ENCODE measurements at places on chromosomes 7 and 10.

DNA sequence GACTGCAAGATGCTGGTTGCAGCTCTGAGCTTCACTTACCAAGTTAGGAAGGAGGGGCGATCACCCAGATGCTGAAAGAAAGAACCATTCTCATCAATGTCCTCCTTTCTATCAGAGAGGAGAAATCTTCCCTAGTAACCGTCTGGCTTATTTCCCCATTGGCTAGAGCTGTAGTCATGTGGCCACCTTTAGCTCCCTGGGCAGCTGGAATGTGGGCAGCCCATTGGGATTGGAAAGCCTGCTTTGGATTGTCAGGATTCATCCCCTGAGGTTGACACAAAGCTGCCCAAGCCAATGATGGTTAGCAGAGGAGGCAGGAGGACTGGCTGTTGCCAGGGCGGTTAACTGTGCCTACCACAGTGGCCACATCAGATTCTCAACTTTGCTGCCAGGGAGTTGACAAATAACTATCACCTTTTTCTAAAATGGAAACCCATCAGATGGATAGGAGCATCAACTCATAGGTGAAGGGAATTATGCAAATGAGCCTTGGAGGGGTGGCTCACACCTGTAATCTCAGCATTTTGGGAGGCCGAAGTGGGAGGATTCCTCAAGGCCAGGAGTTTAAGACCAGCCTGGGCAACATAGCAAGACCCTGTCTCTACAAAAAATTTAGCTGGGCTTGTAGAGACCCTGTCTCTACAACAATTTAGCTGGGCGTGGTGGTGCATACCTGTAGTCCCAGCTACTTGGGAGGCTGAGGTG lies 206.4 kb upstream of the GALNT17 start:
- DNase-seq: no peak

GRCh38 chr10:131107970-131108369 lies 203.6 kb downstream of the TCERG1L start:
- no peak for DNase-seq

GRCh38 chr7:93817004-93817403 lies 73.5 kb downstream of the TFPI2 start:
- DNase-seq: no peak

- no peak for DNase-seq
Observed at GRCh38 chr7:29146057-29146706, at the start of gene CPVL. Gene CPVL, minus strand, starts transcription at chr7:29146537. Its CDS starts 25,476 bp downstream, at chr7:29121061.

GRCh38 chr10:122650331-122650730 lies 49.3 kb downstream of the C10orf120 start:
- DNase-seq: no peak

- DNase-seq: peak; percentile 32
Observed at GRCh38 chr7:107327986-107328569, 141.8 kb upstream of the GPR22 start.

DNA sequence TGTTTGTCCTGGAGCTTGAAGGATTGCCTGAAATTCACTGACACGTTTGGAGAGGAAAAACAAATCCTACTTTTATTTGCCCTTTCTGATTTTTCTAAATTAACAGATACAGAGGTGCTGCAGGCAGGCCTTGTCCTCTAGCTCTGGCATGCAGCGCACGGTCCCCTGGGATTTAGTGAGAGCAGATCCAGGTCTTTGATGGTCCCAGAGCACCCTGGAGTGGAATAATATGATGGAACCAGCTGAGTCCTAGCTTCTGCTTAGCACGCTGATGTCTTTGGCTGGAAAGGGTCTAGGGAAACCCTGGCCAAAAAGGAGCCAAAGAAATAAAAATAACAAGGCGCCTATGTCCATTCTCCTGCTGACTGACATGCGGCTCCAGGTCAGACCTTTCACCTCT lies 40.5 kb downstream of the C10orf120 start:
- DNase-seq: no peak

GRCh38 chr7:138072726-138073125 lies 3.5 kb upstream of the AKR1D1 start:
- no peak for DNase-seq

DNA sequence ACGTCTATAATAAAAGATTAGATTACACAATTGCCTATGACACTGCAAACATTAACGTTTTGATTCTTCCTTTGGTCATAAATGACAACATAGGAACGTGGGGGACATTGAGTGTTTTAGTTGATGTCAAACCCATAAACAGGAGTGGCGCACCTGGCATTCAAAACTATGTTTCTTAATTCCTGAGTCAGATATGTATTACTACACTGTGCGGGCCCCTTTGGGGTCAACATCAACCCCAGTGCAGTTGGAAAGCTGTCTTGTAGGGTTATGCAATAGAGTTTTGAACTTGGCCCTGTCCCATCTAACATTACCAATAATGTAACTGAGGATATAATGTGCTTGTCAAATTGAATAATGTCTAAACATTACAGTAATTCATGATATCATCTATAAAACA lies 156.5 kb downstream of the CSTF2T start:
- DNase-seq: no peak

GRCh38 chr10:59285073-59285472 lies 77.3 kb downstream of the FAM13C start:
- DNase-seq: no peak

DNA sequence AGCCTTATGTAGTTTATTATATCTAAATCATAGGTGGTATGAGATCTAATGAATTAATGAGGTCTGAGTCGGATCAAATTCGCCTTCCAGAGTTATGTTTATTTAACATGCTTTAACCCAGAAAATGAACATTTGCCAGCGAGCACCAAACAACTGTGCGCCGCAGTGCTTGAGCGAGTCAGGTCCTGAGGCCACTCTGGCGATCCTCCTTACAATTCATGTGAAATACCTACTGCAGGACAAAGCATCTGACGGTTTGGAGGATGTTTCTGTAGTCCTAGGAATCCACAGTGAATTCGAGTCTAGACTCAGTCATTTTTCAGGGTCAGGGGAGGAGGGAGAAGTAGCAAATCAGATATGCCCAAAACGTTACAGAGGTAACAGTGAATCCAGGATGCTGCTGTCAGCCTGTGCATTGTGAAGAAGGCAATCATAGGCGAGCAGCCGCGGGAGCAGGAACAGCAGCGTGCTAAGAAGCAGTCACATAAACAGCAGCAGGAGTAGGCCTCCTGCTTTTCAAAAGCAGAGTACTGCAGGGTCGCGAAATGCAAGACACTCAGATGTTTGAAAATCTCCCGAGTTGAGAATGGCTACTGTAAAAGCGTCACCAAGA lies 120.2 kb downstream of the CACNB2 start:
- no peak for DNase-seq

- DNase-seq: no peak
Observed at GRCh38 chr10:132145002-132145401, 41.7 kb upstream of the DPYSL4 start.

DNA sequence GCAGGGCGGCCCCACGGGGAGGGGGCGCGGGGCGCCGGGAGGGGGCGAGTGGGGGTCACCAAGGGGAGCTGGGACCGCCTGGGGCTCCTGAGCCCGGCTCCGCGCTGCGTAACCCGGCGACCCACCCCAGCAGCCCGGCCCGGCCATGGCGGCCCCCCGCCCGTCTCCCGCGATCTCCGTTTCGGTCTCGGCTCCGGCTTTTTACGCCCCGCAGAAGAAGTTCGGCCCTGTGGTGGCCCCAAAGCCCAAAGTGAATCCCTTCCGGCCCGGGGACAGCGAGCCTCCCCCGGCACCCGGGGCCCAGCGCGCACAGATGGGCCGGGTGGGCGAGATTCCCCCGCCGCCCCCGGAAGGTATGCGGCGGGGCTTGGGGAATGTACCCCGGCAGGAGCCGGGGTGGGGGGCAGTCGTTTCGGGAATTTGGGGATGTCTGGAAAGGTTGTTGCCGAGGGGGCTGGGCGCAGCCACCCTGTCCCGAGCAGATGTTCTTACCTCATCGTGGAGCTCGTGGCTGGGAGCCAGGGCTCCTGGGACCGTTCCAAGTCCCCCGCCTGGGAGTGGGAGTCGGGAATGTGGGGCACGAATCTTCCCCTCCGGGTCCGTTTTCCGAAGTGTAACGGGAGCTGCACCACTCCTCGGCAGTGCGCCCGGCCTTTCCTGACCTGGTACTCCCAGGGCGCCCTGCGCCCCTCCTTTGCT lies 431 bp downstream of the ZYX start:
- no peak for DNase-seq

DNA sequence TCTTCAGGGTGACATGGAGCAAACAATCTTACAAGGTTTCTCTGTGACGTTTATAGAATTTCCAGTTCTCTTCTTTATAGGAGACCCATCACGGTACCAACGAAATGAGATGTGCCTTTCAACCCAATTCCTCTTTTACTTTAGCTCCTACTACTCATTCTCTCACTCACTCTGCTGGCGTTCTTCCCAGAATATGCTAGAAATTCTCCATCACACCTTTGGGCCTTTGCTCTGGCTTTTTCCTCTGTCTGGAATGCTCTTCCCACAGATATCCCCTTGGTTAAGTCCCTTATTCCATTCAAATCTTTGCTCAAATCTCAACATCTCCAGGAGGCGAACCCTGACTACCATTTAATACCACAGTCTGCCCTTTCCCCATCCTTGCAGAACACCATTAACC lies 39.0 kb downstream of the SEMA3C start:
- DNase-seq: no peak

GRCh38 chr7:109343678-109344077 lies 774.0 kb downstream of the DNAJB9 start:
- no peak for DNase-seq

DNA sequence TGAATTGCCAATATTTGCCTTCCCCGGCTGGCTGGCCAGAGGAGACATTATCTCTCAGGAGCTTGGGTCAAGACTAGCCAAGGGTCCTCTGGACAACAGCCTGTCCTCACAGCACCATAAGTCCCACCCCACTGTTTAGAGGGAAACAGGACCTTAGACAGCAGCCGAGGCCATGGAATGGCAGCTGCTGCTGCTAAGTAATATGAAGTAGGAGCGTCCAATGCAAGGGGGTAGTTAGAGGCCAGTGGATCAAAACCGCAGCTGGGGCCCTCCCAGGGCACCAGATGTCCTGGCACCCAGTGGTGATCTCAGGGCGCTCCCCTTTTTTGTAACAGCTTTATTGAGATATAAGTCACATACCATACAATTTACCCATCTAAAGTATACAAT lies 12.9 kb upstream of the KCP start:
- DNase-seq: no peak

DNA sequence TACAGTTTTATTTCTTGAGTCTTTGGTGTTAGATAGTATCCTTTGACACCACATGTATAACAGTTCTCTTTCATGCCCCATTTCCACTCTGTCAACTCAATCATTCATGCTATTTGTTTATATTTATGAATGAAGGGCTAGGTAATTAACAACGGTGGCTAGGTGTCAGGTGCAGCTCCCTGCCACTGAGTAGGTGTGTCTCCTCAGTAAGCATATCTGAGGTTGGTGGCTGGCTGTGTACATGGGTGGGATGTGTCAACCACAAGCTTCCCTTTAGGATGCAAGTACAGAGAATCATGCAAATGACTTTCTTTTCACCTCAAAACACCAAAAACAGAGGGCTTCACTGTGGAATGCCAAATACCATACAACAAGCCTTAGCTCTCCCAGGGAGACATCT lies 83.4 kb downstream of the ZNF365 start:
- DNase-seq: no peak

GRCh38 chr7:618539-619367 lies 99.1 kb upstream of the PDGFA start:
- DNase-seq: no peak

DNA sequence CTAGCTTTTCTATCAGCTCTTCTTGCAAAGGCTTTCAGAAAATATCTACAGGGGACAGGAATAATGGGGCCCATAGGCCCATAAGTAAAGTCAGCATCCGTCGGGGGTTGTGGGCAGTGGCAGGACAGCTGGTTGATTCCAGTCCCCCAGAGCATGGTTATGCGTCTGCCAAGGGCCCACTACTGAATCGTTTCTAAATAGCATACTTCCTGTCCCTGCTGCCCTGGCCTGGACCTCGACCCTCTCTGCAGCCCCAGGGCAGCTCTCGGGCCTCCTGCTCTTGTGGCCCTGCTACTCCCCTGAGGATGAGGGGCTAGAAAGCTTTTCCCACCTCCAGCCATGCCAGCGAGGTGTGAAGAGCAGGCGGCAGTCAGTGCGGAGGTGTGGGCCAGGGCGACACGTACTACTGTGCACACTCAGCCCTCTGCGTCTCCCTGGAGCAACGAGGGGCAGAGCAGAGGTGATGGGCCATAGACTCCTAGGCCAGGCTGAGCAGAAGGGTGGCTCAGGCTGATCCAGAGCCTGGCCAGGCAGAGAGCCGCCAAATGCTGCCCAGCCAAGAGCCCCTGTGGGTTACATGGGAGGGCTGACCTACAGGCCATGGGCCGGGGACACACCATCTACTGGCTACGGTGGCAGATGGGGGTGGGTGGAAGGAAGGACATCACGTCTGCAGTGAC lies 4.7 kb upstream of the OPN4 start:
- DNase-seq: no peak

DNA sequence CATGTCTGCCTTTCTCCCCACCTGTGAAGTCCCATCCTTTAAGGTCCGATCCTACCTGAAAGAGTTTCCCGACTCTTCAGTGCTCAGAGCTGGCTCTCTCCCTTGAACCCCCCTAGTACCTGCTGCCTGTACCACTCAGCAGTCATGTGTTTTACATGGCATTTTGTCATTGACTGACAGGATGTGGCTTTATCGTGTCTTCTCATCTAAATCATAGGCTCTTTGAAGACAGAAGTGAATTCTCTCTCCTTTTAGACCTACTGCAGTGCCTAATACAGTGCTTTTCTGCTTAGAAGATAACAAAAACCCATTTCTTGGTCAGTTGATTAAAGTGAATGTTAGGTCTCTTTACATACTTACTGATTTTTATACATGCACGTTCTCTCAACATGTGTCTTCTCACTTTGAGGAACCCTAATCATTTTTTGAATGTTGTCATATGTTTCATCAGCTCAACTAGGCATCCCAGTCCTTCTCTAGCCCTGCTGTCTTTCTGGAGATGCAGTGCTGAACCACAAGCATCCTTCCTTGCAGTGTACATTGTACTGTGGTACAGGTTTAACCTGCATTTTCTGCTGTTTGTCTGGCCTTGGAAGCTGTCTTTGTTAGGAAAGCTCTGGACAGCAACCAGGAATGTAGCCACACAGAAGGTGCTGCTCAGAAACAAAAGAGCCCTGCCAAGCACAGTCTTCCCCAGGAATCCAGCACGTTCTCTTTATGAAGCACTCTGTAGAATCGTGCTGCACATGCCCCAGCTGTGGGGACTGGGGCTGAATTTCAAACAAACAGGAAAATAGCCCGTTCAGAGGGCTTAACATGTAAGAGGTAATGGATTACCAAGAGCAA lies 28.1 kb upstream of the LRRC4 start:
- DNase-seq: no peak

GRCh38 chr10:1882180-1882579 lies 144.9 kb upstream of the ADARB2 start:
- DNase-seq: no peak

Data from non-pigmented ciliary epithelial cell (primary cell).